ENCODE measurements at places on chromosomes 7 and 10.
A peak's percentile ranks its signal among the peaks of the same experiment; 100 is the strongest.

- DNase-seq, result no peak
Observed at GRCh38 chr10:31762316-31762715, 166.3 kb downstream of the ARHGAP12 start.

DNA sequence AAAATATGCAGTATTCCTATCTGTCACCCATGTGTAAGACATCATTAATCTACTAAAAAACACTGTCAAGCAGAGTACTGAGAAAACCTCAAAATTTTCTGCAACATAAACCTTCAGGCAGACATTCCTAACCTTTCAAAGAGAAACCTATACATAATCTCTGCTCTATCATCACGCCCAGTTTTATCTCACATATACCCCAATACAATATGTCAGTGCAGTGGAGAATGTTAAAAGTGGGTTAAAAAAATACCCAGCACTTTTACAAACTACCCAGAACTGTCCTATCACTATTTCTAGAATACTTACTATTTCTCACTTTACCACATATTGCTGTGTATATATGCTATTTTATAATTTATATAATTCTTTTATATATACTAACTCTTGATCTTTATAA is 922.0 kb upstream of the SORCS1 start:
- DNase-seq, result no peak

GRCh38 chr10:6271663-6272062 is 68.9 kb downstream of the PFKFB3 start:
- no peak for DNase-seq

DNA sequence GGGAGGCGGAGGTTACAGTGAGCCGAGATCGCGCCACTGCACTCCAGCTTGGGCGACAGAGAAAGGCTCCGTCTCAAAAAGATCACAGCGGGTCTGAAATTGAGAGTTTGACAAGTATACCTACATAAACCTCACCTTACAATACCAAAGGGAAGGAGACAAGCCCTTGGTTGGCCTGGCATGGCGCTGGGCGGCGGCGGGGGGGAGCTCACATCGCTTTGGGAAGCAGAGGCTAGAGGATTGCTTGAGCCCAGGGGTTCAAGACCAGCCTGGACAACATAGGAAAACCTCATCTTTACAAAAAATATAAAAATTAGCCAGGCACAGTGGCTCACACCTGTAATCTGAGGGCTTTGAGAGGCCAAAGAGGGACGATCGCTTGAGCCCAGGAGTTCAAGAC is 1.1 kb upstream of the ARPC1A start:
- DNase-seq, result no peak

DNA sequence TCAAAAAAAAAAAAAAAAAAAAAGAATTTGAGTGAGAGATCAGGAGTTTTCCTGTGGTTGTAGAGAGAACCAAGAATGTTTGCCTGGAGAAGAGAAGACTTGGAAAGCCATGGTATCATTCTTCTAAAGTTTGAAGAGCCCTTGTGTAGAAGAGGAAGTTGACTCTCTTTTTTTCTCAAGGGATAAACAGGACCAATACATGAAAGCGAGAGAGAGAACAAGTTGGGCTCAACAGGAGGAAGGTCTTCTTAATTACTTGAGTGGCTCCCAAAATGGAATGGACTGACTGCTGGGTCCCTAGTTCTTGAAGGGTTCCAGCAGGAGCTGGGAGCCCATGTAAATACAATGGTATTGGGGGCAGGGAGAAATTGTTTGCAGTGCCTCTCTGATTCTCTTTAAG is 173.3 kb upstream of the ADO start:
- no peak for DNase-seq

- no peak for DNase-seq
Observed at GRCh38 chr7:104923010-104923421, 91.0 kb upstream of the KMT2E start.

DNA sequence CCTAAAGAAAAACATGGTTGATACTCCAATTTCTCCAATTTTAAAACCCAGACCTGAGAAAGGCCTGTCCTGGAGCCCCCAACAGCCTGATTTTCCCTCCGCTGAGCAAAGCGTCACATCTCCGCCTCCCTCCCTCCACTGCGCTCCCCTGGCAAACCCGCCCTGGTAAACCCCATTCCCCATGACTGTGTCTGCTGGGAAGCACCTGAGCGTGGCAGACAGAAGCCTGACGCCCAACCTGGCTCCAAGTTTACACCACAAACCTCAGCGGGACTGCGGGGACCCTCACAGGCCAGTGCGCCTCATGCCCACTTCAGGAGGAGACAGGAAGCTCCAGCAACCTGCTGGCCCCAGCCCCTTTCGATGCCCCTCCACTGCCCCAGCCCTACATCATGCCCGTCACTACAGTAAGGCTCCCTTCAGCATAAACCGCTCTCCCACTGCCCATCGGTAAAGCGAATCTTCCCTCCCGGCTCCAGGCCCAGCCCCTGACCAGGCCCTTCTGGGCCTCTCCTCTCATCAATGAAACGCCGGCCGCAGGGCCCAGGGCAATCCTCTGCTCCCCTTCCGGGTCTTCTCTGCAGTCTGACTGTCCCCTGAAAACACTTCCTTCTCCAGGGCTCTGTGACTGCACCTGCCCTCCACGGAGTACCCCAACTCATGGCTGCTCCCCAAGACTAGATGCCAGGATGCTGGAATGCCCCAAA is 233.3 kb downstream of the MAD1L1 start:
- no peak for DNase-seq

GRCh38 chr7:366161-366803 is 76.3 kb downstream of the FOXL3 start:
- DNase-seq, result no peak

GRCh38 chr10:57395923-57396322 is 871.8 kb downstream of the IPMK start:
- no peak for DNase-seq

GRCh38 chr7:39016609-39017008 is 38.9 kb downstream of the POU6F2 start:
- DNase-seq, result no peak

DNA sequence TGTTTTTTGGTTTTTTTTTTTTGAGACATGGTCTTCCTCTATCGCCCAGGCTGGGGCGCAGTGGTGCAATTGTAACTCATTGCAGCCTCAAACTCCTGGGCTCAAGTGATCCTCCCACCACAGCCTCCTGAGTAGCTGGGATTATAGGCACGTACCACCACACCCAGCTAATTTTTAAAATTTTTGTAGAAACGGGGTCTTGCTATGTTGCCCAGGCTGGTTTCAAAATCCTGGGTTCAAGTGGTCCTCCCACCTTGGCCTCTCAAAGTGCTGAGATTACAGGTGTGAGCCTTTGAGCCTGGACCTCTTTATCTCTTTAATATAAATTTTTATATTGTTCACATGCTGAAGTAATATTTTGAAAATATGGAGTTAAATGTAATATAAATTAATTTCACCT is 28.2 kb upstream of the LBX1 start:
- no peak for DNase-seq

DNA sequence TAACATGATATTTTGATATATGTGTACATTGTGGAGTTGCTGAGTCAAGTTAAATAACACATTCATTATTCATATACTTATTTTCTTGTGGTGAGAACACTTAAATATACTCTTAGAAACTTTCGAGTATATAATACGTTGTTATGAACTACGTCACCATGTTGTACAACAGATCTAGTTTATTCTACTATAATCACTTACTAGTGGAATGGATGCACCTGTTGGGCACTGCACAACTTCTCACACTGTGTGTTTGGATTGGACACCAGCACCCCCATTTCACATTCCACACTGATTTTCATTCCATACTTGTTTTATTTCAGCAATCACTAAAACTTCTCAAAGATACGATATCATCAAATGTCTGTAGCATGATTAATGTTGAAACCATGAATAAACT is 407.3 kb downstream of the RPS24 start:
- no peak for DNase-seq

GRCh38 chr10:73881221-73881919 is 7.0 kb upstream of the CAMK2G start:
- DNase-seq, result no peak

DNA sequence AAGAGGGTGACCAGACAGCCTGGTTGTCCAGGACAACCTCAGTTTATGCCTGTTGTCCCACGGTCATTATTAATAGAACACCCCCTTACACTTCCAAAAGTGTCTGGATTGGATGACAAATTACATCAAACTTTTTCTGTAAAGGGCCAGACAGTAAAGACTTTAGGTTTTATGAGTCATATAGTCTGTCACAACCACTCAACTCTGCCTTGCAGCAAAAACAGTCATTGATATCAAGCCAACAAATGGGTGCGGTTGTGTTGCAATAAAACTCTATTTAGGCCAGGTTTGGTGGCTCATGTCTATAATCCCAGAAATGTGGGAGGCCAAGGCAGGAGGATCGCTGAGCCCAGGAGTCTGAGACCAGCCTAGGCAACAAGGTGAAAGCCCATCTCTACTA is 66.7 kb upstream of the ATP6V0A4 start:
- DNase-seq, result no peak

- DNase-seq, result no peak
Observed at GRCh38 chr7:32323712-32324111, 166.5 kb downstream of the LSM5 start.

DNA sequence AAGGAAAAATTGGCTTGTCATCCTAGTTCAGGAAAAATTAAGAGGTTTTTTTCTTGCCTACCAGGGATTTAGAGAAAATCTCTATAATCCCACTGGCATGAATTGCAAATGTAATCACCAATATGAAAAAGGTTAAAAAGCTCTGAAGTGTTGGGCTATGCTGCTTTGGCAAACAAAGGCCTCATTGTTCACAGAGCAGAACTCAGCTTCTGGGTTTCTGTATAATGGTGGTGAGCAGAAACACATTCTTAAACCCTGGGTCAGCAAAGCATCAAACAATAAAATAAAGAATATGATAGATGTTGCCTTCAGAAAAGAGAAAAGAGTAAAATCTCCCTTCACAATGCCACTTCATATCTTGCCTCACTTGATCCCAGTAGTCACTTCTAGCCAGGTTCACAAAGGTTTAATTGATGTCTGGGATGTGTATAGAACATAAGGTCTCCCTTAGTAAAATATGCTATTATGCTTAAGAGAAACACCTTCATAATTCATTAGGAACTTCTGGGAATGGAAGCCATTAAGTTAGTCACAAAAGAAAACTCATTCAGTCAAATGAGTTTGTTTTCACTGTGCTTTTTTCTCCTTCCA is 1255.5 kb upstream of the PHF14 start:
- DNase-seq, result no peak

GRCh38 chr7:28180031-28180363 is 598 bp downstream of the JAZF1 start:
- DNase-seq, result no peak

DNA sequence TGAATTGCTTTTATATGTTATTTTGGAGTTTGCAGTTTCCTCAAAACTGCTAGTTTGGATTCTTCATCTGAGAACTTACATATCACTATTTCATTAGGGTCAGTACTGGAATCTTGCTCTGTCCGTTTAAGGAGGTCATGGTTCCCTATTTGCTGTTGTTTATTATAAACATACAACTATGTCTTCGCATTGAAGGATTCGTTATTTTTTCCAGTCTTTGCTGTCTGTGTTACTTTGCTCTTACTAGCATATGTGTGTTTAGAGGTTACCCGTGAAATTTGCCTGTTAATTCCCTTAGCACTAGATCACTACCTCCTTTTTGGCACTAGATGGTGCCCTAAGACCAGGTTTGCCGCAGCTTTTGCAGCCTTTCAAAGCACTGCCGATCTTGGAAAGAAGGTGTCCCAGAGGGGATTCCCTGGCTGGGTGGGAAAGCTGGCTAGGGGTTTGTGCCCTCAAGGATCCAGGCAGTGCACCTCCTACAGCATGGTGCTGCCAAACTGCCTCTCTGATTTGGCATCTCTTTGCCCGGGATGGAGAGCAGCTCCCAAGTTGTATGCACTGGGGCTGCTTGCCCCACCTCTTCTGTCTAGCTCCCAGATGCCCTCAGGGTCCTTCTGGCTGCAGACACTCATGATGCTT is 103.1 kb upstream of the APBB1IP start:
- peak; percentile 33 for DNase-seq

DNA sequence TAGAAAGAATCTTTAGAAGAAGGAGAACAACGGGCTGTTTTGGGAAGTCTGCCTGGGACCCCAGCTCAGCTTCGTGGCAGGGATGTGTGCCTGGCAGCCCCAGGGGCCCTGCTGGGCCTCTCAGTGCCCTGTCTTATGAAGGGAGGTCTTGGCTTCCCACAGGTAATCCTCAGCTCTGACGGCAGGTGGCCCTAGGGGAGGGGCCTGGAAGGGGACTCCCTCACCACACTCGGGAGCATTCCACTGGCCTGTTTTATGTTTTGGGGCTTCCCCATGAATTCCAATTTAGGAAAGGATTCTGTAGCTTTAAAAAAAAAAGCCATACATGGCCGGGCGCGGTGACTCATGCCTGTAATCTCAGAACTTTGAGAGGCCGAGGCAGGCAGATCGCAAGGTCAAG is 3.0 kb upstream of the DMBT1 start:
- DNase-seq, result no peak

DNA sequence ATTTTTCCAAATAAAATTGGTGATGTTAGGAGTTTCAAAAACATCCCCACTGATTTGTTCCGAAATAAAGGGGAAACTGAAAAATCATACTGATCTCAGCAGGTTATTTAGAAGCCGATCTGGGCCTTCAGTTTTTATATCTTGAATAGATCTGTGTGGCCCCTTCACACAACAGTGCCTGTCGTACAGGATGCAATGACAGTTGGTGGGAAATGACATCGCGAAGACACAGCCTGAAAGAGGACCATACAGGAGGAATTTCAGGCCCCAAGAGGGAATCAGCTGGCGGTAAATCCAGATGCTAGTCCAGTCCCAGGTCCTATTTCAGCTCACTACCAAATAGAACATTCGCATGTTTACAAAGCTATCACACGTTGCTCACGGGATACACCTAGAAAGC is 3.0 kb downstream of the H2BK1 start:
- no peak for DNase-seq

GRCh38 chr10:2759233-2759632 is 308.1 kb upstream of the PFKP start:
- no peak for DNase-seq

DNA sequence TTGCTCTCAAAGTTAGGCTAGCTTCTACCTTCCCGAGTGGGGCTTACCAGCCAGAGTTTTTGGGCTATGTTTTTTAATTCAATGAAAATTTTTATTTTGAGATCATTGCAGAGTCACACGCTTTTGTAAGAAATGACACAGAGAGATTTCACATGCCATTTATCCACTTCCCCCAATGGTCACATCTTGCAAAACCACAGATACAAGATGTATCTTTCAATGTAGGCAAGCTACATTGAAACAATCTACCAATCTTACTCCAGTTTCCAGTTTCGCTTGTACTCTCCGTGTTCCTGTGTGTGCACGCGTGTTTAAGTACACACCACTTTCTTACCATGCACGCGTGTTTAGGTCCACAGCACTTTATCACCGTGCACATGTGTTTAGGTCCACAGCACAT is 89.4 kb upstream of the LEP start:
- no peak for DNase-seq

All from left hindlimb (tissue), 1 donor.